Activated T-helper 17 cell treated with anti-CD3 and anti-CD28 coated beads, Interleukin-2, amount 50 U/mL, for 72 hours (primary cell): ENCODE measurements at places on chromosomes 5 and 9. TPM values are rescaled to one million over a fixed set of nuclear protein-coding genes. Genes with fewer than 3 reads are reported as not detected.

DNA sequence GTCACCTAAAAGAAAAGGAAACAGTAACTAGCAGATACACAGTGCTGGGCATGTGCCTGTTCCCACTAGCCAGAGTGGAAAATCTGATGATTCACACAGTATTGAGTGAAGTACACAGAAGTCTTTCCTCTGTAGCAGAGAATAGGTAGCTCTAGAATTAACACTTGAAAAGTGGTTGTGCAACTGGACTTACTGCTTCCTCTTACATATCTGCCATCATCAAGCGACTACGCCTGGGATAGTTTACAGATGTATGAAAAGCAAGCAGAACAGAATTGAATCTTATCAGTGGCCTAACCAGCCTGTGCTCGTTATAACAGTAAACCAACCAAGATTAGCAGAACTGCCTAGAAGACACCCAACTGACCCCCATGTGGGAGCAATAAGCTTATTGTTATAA, 130.6 kb downstream of the DTWD2 start:
- no peak for ATAC-seq

GRCh38 chr9:138060365-138060764, 182.8 kb downstream of the CACNA1B start:
- no peak for ATAC-seq

DNA sequence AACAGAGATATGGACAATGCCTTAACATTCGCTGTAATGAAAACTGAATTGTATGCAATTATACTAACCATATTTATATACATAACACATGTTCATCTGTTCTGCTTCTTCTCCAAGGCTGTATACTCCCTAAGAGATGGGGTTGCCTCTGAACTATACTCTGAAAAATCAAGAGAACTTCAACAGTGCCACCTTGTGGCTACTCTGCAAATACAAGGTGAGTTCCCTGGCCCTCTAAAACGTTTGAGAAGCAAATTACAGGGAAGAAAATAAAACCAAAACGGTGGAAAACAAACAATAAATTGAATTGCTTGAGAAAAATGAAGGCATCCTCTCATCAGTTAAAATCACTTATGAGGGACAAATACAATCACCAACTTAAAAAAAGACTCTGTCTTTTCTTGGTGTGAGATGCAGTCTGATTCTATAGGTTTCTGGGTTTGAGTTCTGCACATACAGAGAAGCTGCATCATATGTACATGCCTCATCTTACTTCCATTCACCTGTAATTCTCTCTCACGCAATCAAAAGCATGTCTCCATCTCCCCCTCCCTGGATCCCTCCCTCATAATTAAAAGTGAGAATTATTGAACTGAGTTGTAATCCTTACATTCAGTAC, 98.6 kb downstream of the FBXW11 start:
- peak; percentile 67 for ATAC-seq

DNA sequence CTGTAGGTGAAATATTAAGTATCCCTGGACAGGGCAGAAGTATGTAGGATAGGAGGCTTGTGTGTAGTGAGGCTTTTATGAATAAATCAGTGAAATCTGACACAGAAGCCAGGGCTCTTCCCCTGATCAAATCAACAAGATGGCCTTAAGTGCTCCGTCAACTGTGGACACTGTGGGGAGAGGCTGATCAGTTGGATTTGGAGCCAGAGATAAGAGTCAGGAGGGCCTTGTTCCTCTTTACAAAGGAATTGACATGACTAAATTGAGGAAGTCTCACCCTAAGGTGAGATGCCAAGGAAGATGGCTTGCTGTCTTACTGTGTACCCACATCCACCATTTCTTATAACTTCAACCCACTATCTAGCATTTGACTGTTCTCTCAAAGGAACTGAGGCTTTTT, 91.6 kb upstream of the PRRC1 start:
- ATAC-seq, result no peak

DNA sequence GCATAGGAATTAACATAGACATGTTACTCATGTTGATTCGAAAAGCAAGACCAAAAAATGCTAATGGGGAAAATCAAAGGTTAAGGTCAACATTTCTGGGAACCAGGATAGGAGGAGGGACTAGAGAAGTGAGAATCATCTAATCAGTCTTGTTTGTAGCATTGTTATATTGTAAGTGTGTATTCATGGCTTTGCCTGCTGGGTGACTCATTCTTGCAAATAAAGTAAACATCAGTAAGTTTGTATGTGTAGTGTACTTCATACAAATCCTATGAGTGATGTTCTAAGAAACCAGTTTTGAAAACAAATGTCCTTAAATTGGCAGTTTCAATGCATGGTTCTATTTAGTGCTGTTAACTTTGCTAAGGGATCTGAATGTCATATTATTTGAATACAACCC, 79.0 kb upstream of the TMEM252 start:
- ATAC-seq, result no peak

DNA sequence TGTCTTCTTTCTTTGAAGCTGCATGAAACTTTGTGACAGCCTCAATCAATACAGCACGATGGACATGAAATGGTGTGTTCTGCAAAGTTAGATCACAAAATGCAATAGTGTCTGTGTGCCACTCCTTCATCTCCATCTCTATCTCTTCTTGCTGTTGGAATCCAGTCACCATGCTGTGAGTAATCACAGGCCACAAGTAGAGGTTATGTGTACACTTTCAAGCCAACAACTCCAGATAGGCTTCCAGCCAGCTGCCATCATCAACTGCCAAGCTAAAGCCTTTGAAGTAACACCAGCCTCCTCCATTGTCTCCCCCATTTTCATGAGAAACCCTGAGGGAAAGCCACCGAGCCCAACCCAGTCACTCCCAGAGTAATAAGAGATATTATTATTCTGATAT, 360.6 kb downstream of the PTPRD start:
- no peak for ATAC-seq

- no peak for ATAC-seq
Observed at GRCh38 chr5:150512368-150512747, 4.4 kb downstream of the NDST1 start.

- ATAC-seq, result no peak
Observed at GRCh38 chr9:18666348-18666747, 192.4 kb downstream of the ADAMTSL1 start.

- ATAC-seq, result no peak
Observed at GRCh38 chr5:69032009-69032408, 61.8 kb upstream of the SLC30A5 start.

- ATAC-seq, result peak; percentile 20
Observed at GRCh38 chr5:140043508-140043872, 391 bp upstream of the NRG2 start.

DNA sequence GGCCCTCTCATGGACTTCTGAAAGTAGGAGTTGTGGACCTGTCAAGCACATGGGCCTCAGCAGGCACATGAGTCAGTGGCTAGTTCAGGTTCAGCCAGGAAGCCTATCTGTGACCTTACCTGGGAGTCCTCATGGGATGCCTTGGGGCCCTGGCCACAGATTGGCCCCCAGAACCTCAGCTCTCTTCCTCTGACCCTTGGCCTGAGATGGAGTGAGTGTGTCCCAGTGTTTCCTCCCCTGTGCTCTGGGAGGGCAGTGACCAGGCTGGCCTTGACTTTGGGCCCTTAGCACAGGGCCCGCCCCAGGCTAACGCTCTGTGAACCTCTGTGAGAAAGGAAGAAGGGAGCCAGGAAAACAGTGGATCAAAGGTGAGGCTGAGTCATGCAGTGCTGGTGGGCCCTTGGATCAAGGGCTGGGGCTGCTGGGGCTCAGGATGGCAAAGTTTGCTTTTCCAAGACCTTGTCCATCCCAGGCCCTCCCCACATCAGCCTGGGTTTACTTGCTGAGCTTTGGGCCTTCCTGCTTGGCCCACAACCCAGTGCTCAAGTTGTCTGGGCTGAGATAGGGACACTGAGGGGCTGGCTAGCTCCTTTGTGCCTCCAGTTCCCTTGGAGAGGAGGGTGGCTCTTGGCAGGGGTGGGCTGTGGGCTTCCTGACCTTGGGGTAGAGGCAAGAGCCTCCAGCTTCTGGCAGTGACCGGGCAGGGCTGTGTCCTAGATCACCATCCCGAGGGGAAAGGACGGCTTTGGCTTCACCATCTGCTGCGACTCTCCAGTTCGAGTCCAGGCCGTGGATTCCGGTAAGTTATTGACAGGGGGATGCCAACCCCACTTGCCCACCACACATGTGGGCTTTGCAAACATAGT, 41.4 kb downstream of the RGS3 start:
- ATAC-seq, result no peak

DNA sequence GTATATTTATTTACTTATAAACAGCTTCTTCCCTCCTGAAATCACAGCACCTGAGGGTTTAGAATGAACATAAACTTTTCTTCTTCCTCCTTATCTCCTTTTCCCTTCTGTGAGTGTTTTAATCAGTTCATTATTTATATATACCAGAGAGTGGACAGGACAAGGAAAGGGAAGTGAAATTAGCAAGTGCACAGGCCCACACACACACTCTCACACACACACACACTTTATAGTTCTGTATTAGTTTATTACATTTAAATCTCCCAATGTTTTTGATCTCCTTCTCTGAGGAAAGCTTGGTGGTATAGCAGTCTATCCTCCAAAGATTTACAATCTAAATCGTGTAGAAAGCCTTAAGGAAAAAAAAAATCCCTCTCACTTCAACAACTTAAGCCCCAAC, 353.5 kb downstream of the NDUFS4 start:
- no peak for ATAC-seq

DNA sequence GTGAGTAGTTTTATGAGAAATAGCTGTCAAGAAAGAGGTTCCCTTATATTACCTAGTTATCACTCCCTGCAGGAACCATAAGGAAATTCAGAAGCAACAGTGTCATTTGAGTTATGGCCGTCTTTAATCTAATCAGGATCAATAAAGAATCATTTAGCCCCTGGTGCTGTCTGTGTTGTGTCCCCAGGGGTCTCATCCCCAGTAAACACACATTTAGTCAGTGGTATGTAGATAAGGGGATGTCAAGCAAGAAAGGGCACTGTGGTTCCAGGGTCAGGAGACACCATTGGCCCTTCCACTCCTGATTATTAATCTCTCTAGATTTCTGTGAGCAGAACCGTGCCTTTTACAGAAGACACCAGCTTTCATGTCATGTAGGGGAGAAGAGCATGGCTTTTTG, 158.0 kb upstream of the SEMA6A start:
- ATAC-seq, result no peak

- ATAC-seq, result no peak
Observed at GRCh38 chr9:134437403-134438194, 111.3 kb downstream of the RXRA start.

DNA sequence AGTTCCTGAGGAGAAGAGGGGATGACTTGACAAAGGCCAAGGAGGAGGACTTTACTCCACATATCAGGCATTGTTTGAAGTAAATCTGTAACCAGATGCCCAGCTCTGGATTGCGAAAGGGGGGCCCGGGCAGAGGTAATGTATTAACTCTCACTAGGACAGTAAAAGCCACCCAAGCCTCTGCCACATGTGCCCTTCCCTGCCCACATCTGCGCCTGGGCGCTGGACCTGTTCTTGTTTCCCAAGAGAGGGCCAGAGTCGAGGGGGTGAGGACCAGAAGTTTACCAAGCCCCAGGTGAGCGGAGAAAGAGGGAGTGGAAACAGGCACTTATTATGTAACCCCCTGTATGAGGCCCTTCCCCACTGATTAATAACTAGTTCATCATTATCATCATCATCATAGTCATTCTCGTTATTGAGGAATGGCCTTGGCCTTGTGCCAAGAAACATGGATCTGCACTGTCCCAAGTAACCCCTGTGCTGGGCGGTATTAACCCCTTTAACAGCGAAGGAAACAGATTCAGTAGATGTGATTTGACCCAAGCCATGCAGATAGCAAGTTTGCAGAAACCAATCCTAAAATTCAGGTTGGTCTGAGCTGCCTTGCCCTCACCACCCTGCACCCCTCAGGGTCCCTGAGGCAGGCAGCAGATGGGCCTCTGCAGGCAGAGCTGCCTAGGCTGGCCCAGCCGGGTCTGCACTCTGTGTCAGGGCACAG, at the start of gene SLC23A1:
Gene SLC23A1, minus strand, starts transcription at position 23 of the 718 bp plus-strand sequence. CDS start 44 bp downstream, outside the sequence.
- ATAC-seq, result no peak

- peak; percentile 78 for ATAC-seq
Observed at GRCh38 chr9:127199001-127199791, 65.4 kb upstream of the GARNL3 start.

DNA sequence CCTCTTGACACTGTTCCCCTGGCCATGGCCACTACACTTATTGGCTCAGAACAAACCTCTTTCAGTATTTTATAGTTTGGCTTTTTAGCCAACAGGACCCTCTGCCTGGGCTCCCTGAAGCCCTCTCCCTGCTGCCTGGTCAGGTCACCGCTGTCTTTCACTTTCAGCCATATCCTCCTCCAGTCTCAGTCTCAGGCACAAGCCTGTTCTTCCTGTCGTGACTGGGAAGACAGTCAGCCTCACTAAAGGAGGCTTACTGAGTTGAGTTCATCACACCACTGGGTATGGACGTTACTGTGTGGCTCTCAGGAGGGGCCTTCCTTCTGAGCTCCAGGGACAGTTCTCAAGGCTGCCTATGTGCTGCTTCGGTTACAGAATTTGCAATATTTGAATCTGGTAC, 2.0 kb downstream of the QSOX2 start:
- peak; percentile 59 for ATAC-seq

GRCh38 chr9:72524820-72525540, 3.6 kb downstream of the TMC1 start:
- peak; percentile 69 for ATAC-seq

GRCh38 chr5:137146402-137146890, 352.7 kb downstream of the SPOCK1 start:
- no peak for ATAC-seq

SCGB3A2 gene
- not detected for total RNA-seq

SNCAIP gene
- total RNA-seq, result not detected

CDH9 gene
- not detected for total RNA-seq

IL4 gene
- total RNA-seq, result not detected

GPRIN1 gene
- total RNA-seq, result 4.8 TPM

TSSK1B gene
- total RNA-seq, result not detected

TAS2R1 gene
- not detected for total RNA-seq

EQTN gene
- total RNA-seq, result not detected
